ENCODE measurements at places on chromosomes 7 and 10.
A peak's percentile ranks its signal among the peaks of the same experiment; 100 is the strongest.

DNA sequence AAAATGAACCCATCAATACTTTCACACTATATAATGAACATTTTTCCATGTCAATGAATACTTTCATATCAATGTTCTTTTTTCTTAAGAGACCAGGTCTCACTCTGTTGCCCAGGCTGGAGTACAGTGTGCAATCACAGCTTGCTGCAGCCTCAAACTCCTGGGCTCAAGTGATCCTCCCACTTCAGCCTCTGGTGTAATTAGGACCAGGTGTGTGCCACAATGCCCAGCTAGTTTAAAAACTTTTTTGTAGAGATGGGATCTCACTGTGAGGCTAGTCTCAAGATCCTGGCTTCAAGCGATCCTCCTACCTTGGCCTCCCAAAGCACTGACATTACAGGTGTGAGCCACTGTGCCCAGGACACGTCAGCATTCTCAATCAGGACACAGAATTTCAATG, 85.2 kb downstream of the SH3PXD2A start:
- no peak for DNase-seq

DNA sequence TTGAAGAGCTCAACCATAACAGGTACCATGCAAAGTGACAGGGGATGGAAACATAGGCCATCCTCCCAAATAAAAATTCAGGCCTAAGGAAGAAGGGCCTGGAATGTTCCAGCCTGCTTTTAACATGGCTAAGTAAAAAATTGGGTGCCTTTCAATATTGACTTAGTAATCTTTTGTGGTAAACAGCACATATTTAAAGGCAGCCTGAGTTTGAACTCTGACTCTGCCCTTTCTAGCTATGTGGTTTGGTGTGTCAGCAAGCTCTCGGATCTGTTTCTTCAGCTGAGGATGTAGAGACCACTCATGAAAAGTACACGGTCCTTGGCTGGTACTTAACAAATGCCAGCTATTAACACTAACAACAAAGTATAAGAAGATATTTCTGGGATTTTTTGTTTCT, 191.8 kb upstream of the CDCA7L start:
- no peak for DNase-seq

- no peak for DNase-seq
These were observed 18.4 kb upstream of the MAP3K8 start for GRCh38 chr10:30415593-30415992.

- DNase-seq, result peak; percentile 15
These were observed 49.9 kb downstream of the CHST15 start for GRCh38 chr10:124043310-124044142.

- DNase-seq, result no peak
These were observed 54.4 kb upstream of the TMEM273 start for GRCh38 chr10:49242604-49243003.

DNA sequence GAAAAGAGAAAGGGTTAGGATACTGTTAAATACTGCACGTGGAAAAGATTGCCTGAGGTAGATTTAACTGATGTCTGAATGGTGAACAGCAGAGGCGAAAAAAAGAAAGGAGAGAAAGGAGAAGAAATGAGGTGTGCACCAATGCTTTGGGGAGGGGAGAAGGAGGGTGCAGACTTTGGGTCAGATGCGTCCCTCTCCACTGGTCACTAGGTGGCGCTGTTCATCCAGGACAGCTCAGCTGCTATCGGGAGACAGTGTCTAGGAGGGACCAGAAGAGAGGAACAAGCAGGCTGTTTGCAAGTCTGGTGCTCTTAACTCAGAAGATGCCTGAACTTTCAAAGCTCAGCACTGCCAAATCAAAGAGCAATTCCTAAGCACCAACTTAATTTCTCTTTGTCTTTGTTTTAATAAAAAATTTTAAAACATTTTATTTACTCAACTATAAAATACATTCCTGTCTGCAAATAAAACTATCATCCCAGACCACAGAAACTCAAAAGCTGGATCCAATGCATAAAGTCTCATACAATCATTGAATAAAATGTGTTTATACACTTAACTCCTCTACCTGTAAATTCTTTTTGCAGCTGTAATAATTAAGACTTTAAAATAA, 83.9 kb upstream of the PDLIM1 start:
- peak; percentile 50 for DNase-seq

DNA sequence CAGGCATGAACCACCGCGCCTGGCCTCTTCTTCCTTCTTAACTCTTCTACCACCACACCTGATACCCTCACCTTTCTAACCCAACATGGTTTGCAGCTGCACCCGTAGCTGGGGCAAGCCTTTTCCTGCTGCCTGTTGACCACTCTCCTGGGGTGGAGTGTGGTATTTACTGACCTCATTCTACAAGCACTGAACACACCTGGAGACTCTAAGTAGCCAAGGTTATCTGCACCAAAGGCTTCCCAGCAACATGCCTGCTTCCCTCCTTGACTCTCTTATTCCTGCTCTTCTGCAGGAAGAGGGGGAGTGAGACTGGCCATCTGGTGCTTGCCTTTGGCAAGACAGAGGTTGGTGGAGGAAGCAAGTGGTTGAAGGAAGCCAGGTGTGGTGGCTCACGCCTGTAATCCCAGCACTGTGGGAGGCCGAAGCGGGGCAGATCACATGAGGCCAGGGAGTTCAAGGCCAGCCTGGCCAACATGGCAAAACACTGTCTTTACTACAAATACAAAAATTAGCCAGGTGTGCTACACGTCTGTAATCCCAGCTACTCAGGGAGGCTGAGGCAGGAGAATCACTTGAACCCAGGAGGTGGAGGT, 10.1 kb downstream of the ACTR1A start:
- DNase-seq, result no peak

- no peak for DNase-seq
These were observed 368.1 kb downstream of the CXCL12 start for GRCh38 chr10:44016589-44017482.

DNA sequence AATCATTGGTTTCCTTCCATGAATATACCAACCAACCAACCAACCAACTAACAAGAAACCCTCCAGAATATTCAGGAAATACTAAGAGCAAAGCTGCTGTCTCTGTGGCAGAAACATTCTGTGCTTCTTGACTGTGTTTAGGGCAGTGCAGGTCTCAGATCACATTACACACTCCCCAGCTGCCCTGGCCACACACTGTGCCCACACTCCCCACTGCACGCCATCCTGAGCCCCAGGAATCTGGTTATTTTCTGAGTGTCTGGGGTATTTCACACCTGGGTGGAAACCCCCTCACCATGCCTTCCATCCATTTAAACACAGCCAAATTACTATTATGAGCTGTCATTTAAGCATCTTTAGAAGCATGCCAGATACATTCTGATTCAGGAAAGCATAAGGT, 183.7 kb upstream of the ANK3 start:
- DNase-seq, result no peak

DNA sequence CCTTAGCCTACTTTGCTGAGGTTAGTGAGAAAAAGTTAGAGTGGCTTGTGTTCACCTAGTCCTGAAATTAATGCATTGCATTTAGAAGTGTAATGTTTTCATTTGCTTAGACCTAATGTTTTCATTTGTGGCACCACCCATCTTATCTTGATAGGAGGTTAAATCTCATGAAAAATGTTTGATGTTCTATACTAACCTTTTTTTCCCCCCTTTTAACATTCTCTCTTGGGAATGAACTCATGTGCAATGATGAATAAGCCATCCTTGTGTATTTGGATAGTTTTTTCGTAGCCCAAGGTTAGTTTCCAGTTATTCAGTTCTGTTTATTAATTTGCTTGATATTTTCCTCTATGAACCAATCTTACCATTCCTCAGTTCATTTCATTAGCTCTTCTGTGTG, 2.8 kb downstream of the FHIP2A start:
- DNase-seq, result no peak

GRCh38 chr10:87500646-87501048, 4.0 kb upstream of the MINPP1 start:
- DNase-seq, result no peak

DNA sequence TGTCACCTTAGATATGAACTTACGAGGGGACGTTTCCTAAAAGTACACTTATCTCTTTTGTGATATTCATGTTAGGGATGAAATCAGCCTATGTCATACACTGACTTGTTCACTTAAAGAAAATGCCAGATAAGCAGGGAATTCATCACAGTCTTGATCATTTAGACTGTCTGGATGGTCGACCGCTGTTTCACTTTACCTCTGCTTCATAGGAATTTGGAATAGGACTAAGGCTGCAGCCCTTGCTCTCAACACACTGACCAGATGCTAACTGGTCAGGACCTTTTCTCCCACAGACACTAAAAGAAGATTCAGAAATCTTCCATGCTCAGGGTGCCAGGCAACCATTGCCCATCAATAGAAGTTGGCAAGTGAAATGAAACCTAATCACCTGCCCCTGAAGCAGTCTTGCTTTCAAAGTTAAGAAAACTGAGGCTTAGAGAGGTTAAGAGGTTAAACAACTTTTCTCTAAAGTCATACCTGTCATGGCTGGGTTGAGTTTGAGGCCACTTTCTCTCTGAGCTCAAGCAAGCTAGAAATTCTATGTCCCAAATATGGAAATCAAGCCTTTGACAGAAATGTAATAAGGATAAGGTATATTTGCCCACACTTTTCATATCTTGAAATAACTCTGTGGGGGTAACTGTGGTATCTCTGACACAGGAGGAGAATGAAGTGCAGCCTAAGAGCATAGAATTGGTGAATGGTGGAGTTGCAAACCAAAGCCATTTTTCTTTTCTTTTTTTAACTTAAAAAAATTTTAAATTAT, 77.1 kb downstream of the MAP3K8 start:
- no peak for DNase-seq

GRCh38 chr7:132388688-132389087, 187.6 kb downstream of the PLXNA4 start:
- no peak for DNase-seq

- DNase-seq, result no peak
These were observed 146.1 kb upstream of the FAM20C start for GRCh38 chr7:46123-46829.

- DNase-seq, result no peak
These were observed 427.1 kb upstream of the GALNT17 start for GRCh38 chr7:70704831-70705346.

DNA sequence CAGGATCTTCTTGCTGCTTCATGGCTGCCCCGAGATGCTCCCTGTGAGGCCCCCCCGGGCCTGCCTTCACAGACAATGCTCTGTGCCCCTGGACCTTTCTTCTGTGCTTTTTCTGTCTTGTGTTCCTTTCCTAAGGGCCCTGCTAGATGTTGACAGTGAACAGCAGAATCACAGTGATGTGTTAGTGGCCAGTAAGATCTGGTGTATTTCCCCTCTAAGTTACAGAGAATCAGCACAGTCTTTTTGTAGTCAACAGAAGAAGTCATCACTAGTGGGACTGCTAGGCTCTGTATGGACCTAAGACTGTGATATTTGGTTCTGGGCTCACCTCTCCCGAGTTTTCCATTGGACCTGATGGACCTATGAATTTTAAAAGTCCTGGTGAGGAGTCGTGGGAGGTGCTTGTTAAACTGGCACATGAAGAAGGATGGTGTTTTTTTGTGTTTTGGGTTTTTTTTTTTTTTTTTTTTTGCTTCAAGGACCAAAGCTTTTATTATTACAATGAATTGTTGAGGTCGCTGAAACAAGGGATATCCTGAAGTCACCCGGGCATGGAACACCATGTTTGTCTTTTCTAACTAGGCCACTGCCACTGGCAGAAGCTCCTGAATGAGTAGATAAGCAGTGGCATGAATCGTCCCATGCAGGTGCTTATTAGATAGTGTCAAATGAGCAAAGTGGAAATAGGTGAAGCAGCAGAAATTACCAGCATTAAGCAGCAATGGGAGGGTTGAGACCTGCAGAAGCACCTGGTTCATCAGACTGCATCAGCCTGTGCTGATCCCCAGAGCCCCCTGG, 194.8 kb downstream of the CELF2 start:
- DNase-seq, result no peak

DNA sequence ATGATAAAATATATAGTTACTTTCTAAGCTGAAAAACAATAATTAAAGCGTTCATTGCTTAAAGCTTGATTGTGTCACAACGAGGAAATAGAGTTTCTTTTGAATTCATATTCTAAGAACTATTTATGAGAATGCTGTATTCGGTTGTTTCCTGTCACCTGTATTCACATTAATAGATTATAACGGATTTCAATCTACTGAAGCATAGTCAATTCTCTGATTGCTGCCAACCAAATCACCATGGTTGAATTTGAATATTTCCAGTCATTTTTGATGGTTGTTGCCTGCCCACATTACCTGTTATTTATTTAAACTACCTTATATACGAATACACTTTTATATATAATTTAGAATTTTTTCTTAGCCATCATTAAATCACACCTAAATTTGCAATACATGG, 22.0 kb downstream of the IL2RA start:
- DNase-seq, result no peak

- no peak for DNase-seq
These were observed 152.0 kb downstream of the MACC1 start for GRCh38 chr7:20064974-20065862.

DNA sequence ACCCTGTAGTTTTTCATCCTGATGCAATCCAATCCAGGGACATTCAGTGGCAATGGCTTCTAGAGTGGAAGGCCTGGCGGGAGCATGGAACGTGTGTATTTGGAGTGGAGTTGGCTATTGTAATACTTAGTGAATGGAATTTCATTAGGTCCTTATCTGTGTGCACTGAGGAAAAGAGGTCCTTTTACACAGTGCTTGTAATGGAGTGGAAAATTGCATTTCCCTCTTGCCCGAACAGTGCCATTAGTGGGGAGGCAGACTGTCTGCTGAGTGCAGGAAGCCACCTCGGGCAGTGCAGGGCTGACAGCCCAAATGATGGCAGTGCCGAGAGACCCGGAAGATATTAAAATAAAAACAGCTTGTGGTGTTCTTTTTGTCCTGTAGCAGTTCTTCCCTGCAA, 786.6 kb downstream of the LRMDA start:
- DNase-seq, result no peak

GRCh38 chr10:114332301-114333192, 71.8 kb downstream of the AFAP1L2 start:
- no peak for DNase-seq

- no peak for DNase-seq
These were observed 32.5 kb upstream of the EIF4H start for GRCh38 chr7:74141705-74142104.

DNA sequence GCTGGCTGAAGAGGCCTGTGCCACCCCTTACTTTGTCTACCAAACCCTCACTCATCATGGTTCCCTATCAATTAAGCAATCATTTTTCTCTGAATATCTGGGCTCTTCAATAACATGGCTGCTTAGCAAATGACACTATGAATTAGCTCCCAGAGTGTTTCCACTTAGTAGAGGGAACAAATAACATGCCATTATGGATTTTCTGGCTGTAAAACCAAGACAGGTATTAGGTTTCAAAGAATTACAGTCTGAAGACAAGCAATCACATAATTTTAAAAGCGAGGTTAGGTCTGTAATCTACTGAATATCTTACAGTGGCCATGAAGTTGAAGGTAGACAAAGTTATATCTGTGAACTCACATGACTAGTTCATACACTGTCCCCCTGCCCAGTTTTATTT, 220.8 kb upstream of the PHYHIPL start:
- no peak for DNase-seq

GRCh38 chr10:3766046-3766756, 18.8 kb downstream of the KLF6 start:
- DNase-seq, result peak; percentile 45

GRCh38 chr10:74424565-74424964, 273.5 kb downstream of the ADK start:
- DNase-seq, result no peak

- no peak for DNase-seq
These were observed 58.4 kb downstream of the CHCHD3 start for GRCh38 chr7:133023370-133024071.

All from CD4-positive, alpha-beta T cell treated with Interleukin-17A for 1 hour (primary cell).